NCI-H2171 treated with DMSO at 0.1 percent for 48 hours (cell line): ENCODE measurements at places on chromosomes 4 and X.
A peak's percentile ranks its signal among the peaks of the same experiment; 100 is the strongest.

DNA sequence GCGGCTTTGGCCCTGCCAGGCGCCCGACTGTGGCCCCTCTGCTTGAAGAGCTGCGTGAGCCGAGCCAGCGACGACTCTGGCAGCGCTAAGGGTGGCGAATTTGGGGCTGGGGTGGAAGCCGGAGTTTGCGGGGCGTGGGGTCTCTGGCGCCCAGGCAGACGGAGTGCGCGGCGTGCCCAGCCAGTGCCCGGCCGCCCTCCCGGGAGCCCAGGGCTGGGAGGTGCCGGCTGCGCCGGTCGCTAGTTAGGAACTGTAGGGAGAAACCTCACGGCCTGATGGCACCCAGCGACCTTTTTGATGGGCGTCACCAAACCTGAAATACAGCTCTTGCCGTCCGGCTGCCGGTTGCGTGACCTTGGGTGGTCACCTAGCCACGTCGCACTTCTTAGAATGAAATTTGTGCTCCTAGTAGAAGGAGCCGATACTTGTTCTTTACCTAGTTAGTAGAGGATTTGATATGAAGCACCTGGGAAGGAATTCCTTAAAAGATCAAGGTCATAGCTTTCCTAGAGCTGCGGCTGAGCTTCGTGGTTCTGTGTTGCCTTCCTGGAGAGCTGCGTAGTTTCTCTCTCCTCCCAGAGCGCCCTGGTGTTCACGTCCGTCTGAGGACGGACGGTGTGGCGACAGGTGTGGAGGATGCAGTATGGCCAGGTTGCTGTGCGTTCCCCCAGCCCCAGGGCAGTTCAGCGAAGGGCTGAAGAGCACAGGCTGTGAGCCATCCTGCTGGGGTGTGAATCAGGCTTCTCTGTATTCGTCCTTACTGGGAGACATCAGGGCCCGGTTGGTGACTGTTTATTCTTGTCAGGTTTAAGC is 680 bp downstream of the MAEA start:
- DNase-seq = no peak

- no peak for DNase-seq
Measured at GRCh38 chrX:130625386-130625785, 223.6 kb downstream of the RBMX2 start.

GRCh38 chr4:32022071-32022470 is 1301.9 kb downstream of the PCDH7 start:
- DNase-seq = no peak

DNA sequence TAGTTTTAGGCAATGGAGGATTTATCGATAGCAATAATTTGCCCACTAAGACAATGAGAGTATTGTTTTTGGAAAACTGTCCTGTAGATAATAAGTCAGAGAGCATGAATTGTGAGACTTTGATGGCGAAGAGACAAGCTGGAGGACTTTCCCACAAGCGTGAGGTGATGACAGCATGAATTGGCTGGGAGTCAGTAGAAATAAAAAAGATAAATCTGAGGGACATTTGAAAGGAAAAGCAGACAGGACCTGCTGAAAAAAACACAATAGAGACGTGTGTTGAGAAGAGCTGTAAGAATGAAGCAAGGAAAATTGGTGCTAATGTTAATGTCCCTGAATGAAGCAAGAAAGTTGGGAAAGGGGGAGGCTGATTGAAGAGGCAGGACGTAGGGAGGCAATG is 233.5 kb downstream of the DCTD start:
- DNase-seq = no peak

- DNase-seq = no peak
Measured at GRCh38 chr4:85078016-85078415, 111.5 kb upstream of the WDFY3 start.

GRCh38 chrX:148620023-148620422 is 119.6 kb downstream of the AFF2 start:
- no peak for DNase-seq

GRCh38 chr4:96093563-96093962 is 253.7 kb downstream of the PDHA2 start:
- DNase-seq = no peak

DNA sequence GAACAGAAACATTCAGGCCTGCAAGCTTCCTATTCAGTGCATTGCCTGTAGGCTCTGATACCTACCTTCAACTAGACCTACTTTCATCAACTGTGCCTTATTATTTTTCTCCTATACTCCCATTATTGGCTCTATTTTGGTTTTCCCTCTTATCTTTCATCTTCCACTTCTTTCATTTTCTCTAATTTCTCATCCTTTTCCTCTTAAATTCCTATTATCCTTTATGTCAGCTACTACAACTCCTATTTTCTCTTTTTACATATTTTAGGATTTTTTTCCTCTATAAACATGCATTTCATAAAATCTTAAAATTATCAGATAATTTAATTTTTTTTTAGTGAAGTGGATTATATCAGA is 61.6 kb upstream of the PRDM8 start:
- no peak for DNase-seq

- DNase-seq = no peak
Measured at GRCh38 chr4:4860600-4861389, 1.3 kb downstream of the MSX1 start.

GRCh38 chrX:87975365-87975764 is 457.8 kb downstream of the KLHL4 start:
- no peak for DNase-seq

DNA sequence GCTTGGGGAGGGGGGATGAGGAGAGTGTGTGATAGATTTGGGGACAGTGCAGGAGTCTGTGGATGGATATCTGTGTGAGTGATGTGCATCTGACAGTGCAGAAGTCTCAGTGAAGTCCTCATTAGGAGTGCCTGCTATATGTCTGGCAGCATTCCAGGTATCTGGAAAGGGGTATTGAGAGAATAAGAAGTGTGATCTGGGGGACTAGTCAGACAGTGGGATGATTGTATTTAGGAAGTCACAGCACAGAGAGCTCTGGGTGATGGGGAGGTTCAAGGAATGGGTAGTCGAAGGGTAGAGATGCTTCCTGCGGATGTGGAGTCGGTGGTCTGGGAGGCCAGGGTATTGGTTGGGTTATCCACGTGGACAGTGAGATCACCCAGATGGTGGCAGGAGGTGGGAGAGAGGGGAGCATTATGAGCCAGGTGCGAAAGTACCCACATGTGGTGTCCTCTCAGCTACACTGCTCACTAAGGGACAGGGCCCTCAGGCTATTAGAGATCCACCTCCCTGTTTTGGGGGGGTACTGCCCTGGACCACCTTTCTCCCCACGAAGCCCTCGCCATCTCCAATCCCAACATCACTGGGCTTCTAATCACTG is 9.8 kb downstream of the MAGED2 start:
- no peak for DNase-seq

DNA sequence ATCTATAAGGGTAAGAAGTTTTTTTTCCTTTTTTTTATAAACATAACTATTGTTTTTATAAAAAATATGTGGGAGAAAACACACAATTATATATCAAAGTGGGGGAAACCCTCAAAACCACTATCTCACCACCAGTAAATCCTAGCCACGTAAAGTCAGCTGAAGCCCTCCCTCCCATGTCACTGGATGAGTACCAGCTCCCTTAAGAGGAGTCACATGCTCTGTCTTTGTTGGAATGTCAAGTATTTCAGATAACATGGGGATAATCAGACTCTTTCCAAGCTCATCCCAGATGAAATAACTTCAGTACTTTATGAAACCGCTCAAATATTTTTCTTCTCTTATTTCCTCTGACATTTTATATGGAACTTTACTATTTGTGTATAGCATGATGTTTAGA is 2.4 kb downstream of the MYOZ2 start:
- no peak for DNase-seq

GRCh38 chrX:136725441-136726104 is 55.2 kb downstream of the ARHGEF6 start:
- no peak for DNase-seq

DNA sequence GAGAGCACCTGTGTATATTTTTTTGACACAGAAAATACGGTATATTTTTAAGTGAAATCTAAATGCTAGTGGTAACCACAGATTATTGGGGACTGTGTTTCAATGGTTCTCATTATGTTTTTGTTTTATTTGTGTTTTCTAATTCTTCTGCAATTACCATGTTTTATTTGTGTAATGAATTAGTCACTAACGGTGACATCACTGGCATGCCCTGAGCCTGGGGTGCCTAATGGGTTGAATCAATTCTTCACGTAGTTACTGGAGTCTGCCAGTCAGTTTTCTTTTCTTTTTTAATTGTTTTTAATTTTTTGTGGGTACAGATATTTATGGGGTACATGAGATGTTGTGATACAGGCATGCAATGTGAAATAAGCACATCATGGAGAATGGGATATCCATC is 168.8 kb downstream of the RELL1 start:
- no peak for DNase-seq

- no peak for DNase-seq
Measured at GRCh38 chrX:68488657-68489056, 10.2 kb upstream of the YIPF6 start.

- peak; percentile 78 for DNase-seq
Measured at GRCh38 chr4:140793291-140793690, 37.1 kb upstream of the TBC1D9 start.

- no peak for DNase-seq
Measured at GRCh38 chr4:106268786-106269185, 47.2 kb downstream of the TBCK start.

DNA sequence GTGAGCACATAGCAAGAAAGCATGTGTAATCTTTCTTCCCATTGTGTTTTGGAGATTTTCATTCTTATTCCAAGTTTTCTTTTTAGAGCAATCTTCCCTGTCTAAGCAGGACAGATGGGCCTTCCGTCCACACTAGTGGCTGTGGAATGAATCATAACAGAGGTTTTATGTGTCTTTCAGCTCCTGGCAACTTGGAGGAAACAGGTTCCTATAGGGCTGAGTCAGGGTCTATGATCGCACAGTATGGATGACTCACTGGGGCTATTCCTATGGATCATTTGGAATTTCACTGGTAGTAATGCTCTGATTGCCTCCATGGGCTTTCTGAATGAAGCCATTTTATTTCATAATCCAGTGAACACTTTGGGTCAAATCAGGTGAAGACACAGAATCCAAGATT is 51.8 kb upstream of the CBLL2 start:
- no peak for DNase-seq

- DNase-seq = no peak
Measured at GRCh38 chr4:47349326-47349725, 114.2 kb downstream of the COMMD8 start.

DNA sequence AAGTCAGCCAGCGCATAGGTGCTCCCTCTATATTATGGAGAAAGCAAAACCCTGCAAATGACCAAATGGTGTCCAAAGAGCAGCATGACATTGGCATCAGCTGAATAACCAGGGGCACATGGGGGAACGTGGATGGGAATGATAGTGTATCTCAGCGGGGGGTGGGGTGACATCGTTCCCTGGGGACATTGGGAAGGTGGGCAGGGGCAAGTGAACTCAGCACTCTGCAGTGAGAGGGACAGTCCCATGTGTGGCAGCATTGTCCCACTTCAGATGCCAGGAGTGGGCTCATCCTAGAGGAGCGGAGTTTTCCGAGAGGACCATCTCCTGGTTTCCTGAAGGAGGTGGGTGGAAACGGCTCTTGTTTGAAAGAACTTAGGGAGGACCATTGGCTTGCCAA is 64.8 kb downstream of the NELFA start:
- no peak for DNase-seq

- DNase-seq = no peak
Measured at GRCh38 chr4:170001745-170002267, 24.4 kb downstream of the MFAP3L start.

DNA sequence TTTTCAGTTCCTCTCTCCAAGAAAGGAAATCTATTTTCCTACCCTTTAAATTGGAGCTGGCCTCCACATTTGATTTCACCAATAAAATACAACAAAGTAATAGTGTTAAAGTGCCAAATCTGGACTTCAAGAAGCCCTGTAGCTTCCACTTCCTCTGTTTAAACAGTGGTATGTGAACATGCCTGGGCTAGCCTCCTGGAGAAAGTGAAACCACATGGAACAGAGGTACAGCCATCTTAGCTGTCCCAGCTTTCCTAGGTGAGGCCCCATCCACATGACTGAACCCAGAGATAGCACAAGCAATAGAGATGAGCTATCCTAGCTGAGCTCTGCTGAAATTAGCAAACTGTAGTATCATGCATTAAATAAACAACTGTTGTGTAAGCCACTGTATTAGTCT is 131.8 kb upstream of the VCX start:
- DNase-seq = no peak

- DNase-seq = no peak
Measured at GRCh38 chrX:123713841-123714240, 19.0 kb downstream of the THOC2 start.

DNA sequence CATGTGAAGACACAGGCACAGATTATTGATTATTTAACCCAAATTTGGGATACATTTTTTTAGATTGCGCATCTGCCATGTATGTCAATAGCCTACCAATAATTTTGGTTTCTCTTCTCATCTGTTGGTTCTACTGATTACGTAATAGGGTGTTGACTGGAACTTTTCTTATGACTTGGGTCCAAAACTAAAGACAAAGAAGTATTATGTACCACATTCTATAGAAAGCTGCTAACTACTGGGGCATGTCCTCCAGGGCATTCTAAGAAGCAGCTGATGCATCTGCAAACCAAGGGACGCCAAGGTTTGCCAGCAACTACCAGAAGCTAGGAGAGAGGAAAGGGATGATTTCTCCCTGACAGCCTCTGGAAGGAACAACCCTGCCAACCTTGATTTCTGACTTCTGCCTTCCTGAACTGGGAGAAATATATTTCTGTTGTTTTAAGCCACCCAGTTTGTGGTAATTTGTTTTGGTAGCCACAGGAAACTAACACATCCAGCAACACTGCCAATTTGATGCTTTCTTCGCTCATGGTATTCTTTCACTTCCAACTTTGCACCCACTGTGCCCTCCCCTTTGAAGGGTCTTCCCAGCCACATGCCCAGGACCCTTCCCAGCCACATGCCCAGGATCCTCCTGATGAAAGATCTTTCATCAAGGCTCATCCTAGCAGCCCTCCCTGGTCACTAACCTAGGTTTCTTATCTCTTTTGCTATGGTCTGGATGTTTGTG is 15.9 kb upstream of the TLR1 start:
- no peak for DNase-seq

DNA sequence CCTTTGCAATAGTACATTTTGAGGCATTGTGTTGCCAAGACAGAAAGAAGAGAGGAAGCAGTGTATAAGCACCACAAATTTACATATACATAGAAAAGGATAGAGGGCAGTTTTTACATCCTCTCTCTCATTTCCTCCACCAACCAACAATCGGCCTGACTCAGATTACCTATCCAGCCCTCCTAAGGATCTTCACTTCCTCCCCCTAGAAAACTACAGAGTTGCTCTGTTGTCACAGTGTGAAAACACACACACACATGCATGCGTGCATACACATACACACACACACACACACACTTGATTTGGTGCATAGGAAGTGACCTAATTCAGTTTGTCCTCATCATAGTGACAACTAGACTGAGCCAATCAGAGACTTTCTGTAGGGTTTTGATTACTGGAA is 98.8 kb upstream of the SPRY1 start:
- no peak for DNase-seq

GRCh38 chr4:95020521-95020920 is 262.8 kb downstream of the BMPR1B start:
- no peak for DNase-seq

- no peak for DNase-seq
Measured at GRCh38 chr4:184402740-184403383, 71.5 kb downstream of the IRF2 start.

- no peak for DNase-seq
Measured at GRCh38 chr4:162938738-162939485, 227.8 kb downstream of the NAF1 start.

- DNase-seq = no peak
Measured at GRCh38 chrX:63661676-63662075, 123.3 kb downstream of the ARHGEF9 start.
